ENCODE measurements at places on chromosomes 13 and 19.

DNA sequence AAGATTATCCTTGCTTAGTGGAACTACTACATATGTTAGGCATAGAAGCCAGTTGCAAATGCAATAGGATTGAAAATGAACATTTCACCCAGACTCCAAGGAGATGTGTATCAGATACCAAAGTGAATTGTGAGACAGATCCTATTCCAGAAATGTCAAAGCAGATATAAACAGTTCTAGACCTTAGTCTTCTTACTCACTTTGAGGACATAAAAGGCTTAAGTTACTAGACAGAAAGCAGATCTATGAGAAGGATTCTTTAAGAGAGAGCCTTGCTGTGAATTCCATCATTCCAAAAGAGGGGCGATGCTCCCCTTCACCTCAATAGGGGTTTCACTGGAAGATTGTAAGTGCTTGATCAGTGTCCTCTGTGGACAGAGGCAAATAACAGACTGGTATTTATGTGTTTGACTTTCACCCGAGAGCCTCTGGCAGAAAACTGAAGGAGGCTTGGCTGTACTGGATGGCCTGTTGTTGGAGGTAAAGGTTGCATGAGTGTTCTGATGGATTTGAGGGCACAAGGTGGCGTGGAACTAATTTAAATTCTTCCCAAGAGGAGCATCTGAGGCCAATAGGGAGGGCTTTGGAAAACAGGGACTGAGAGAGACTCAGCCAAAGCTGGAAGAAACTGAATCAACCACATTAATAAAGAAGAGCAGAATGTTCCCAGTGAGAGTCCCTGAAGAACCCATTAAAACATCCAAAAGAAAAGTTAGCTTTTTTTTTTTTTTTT lies 194.8 kb downstream of the DCLK1 start:
- no peak for DNase-seq

DNA sequence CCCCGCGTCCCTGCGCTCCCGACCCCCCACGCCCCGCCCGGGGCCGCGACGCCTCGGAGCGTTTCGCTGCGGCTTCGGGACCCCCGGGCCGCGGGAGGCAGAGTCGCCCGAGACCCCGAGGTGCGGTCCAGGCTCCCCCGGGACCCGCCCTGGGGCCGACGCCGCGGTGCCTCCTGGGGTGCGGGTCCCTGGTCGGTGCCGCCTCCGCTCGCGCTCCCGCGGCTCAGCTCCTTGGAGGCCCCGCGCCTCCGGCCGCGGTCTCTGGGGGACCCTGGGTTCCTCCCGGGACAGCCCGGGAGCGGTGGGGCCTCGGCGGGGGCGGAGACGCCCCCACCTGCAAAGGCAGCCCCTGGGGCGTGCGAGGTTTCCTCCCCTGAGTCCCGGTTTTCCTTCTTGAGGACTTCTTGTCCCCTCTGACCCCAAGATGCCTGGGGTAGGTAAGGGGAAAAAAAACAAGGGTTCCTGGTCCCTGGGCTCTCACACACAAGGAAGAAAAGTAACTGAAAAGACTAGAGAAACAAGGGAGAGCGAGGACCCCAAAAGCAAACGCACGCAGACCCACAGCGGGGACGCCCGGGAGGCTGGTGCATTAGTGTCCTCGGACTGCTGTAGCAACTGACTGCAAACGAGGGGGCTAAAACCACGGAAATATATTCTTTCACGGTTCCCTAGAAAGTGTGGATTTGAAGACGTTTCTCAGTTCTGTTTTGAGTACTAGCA lies 740 bp downstream of the ZNF555 start:
- DNase-seq = no peak

DNA sequence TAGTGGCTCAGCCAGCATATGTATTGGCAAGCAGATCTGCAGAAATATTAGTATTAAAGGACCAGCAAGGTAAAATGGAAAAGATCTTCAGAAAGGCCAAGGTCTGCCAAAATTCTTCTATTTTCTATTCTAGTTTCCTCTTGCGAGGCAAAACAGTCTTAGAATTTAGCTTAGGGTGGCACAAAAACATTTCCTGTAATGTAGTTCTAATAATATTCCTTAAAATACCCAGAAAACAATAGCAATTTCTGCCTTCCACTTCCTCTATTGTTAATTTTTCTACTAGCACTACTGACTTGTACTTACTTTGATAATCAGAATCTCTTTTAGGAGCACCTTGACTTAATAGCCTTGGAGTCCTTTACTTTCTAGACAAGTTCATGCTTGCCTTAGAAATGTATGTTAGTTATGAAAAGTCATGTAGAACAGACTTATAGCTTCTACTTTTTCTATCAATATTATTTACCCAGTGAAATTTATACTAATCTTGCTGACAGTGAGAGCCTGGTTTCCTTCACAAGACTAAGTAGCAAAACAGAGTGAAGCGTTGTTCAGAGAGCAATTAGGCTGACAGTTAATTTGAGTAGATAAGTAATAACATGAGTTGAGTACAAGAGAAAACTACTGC lies 23.9 kb upstream of the LPAR6 start:
- DNase-seq = no peak

GRCh38 chr19:30227012-30227621 lies 145.1 kb upstream of the ZNF536 start:
- DNase-seq = no peak

GRCh38 chr13:71879808-71880344 lies 12.9 kb upstream of the DACH1 start:
- no peak for DNase-seq

- no peak for DNase-seq
These were observed 125.4 kb downstream of the COL4A2 start for GRCh38 chr13:110432522-110432921.

- DNase-seq = no peak
These were observed 14.4 kb downstream of the CAPN12 start for GRCh38 chr19:38729653-38730469.

DNA sequence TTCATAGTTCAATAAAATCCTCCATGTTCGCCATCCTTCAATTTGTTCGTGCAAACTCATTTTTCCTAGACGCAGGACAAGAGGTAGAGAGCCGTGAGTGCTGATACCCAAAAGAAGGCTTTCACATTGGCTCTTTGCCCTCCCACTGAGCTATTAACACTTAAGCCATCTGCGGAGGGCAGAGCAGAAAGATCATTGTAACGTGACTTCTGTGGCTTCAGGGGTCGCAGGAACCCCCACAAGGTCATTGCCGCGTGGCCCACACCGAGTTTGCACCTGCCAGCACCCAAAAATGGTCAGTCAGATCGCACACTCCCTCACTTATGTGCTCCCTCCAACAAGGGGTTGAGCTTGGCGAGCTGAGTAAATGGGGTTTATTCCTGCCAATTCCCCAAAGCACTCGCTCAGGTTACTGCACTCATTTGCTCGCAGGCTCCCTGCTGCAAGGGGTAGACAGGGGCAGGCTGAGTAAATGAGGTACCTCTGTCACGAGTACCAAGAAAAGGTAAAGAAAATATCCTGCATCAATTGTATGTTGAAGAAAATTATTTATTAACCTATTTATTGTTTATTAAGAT lies 144.1 kb downstream of the PRR20E start:
- no peak for DNase-seq

- DNase-seq = no peak
These were observed 21.8 kb upstream of the SLC7A10 start for GRCh38 chr19:33247441-33247819.

GRCh38 chr19:21910318-21910717 lies 74.3 kb upstream of the ZNF43 start:
- no peak for DNase-seq

DNA sequence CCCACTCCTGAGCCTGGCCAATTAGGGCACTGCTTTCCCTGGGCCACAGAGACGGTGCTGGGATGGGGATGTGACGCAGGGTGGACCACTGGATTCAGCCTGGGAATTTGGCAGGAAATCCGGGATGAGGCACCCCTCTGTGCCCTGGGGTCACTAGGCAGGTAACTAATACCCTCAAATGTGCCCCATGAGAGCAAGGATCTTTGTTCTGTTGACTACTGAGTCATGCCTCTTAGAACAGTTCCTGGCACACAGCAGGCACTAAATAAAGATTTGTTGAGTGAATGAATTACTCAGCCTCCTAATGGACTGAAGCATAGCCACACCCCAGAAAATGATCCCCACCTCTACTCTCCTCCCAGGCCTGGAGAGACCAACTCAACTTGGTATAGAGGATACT lies 15.9 kb downstream of the OPA3 start:
- DNase-seq = no peak
